ENCODE measurements at places on chromosomes 13 and 19.

DNA sequence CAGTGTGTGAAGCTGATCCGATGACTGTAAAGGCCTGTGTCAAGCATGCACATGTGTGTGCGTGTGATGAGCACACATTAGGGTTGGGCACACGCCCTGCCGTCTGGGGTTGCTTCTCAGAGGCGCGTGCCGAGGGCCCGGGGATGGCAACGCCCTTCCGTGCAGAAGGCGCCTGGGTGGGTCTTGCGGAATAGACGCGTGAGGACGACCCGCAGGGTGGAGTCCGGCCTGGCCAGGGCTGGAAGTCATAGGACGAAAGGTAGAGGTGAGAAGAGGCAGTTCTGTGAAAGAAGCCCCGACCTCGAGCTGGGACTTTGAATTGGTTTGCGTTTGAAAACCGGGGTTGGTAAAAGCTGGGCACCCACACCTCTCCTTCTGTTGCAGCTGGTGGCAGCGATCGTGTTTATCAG is 35.7 kb downstream of the TMEM255B start:
- DNase-seq, result no peak

DNA sequence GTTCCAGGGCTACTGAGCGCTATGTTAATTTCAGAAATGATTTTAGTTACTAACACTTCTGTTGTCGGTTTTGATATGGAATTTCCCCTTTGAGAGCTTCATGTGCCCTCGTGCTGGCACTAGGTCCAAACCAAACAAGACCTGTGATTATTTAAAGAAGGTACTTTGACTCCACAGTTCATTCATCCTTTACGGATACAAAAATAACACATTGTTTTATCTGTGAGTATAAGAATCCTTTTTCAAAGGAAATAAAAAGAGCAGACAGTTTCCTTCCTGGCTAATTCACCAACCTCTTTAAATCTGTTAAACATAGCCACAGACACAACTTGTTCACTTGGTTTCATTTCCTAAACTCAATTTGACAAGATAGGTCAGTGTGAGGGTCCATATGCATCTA is 141.2 kb downstream of the FLT1 start:
- DNase-seq, result no peak

GRCh38 chr13:65470781-65471180 is 1759.4 kb downstream of the PCDH9 start:
- DNase-seq, result peak; percentile 54

DNA sequence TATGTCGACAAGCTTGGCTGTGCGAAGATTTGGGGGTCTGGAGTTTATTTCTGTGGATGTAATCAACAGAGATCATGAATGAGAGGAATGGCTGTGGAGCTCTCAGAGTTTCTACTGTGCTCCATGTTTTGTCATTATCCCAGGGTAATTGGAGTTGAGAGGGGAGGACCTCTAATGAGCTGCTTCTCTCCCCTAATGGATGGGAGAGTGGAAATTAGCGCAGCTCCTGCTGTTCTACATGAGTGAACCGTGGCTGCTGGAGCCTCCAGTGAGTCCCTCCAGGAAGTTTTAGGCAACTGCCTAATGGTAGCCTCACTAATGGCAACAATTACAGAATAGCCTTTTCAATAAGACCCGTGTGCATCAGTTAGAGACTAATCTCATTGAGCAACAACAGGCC is 31.3 kb upstream of the FGF9 start:
- no peak for DNase-seq

DNA sequence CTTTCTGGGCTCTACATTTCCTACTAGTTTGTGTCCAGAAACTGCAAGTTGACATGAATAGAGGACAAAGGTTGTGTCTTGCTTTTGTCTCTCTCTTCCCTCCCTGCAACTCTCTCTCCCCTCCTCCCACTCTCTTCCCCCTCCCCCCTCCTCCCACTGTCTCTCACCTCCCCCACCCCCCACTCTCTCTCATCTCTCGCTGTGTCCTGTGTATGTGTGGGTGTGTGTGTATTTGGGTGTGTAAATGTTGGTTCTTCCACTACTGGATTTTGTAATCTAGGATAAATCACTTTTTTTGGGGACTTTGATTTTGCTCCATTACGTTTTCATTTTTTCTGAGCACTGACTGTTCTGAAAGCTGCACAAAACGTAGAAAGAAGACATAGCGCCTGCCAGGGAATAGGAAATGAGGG is 48.4 kb downstream of the AKAP11 start:
- no peak for DNase-seq

GRCh38 chr13:110616103-110617101 is 1.1 kb downstream of the NAXD start:
- DNase-seq, result no peak

- DNase-seq, result no peak
Measured at GRCh38 chr13:28637714-28638355, 21.1 kb upstream of the POMP start.

DNA sequence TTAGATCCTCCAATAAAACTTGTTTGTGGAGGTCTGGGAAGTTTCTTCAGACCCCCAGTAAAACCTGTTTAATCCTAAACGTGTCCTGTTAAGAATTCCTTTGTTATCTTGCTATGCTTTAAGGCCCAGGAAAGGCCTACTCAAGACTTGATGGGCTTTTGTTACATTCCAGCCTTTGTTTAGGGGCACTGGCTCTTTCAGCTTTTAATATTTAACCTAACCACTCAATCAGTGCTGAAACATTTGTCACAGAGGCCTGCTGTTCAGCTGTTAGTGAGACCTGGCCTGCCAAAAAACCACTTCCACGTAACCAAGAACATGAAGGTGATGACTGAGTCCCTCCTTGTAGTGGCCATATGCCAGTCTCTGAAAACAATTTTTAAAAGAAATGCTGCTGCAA is 41.7 kb downstream of the PCDH17 start:
- no peak for DNase-seq

GRCh38 chr19:3644351-3645066 is 17.9 kb upstream of the CACTIN start:
- DNase-seq, result no peak

DNA sequence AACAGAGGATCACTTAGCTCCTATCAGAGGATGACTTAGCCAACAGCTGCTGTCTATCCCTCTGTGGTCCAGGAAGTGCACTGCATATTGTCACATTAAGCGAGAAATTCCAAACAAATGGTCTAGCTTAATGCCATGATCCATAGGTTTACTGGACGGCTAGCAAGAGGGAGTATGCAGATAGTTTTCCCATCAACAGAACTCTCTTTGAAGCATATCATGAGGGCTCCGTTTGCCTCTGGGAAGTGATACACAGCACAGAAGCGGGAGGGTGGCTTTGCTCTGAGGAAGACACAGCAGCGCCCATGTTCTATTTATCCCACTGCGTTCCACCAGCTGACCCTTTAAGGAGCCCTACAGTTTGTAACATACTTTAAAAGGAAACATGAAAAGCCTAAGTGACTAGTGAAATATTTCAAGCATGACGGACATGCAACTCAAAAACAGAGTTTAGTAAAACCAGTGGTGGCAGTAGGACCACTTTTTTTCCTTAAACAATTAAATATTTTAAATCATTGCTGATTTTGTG is 52.7 kb downstream of the COL4A1 start:
- DNase-seq, result no peak

DNA sequence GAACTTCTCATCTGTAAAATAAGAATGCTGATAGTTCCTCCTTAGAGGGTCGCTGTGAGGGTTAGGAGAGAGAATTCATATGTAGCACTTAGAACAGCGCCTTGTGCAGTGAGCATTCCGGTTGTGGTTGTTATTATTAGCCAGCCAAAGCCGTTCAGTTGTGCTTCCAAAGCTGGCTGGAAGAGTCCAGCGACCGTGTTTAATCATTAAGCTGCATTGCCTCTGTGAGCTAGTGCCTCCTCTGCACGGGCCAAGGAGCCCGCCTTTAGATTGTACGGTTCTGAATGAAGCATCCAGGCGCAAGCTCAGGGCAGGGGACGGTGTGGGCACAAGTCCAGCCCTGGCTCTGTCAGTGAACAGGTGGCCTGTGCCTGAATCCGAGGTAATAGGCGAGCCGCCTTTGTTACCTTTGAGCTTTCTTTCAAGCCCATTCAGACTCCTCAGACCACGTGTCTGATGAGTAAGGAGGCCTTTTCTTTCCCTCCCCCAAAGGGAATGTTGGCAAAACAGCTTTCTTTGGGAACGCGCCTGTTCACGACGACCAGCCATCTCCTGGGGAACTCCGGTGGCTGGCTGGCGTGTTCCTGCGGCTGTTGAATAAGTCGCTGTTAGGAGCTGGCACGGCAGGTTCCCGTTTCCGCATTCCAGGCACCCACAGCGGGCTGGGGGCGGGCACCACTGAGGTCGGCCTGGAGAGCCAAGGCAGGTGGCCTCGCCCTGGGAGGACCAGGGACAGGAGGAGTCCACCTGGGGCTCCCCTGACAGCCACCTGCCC is 25.1 kb downstream of the SIPA1L3 start:
- DNase-seq, result no peak

GRCh38 chr13:40671956-40672764 is 5.7 kb upstream of the FOXO1 start:
- peak; percentile 39 for DNase-seq

DNA sequence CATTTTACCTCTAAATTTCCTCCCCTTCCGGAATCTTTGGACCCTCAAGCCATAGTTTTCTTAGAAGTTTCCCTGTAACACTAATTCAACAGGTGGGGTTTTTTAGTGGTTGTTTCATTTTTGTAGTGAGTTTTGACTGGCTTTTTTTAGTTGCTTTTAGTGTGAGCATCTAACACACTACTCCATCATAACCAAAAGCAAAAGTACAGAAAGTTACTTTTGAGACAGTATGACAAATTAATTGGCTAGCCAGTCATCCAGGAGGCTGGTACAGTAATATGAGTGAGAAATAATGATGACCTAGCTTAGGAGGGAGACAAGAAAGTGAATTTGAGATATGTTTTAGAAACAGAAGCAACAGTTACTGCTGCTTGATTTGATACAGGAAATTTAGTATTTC is 71.5 kb downstream of the DNAJC15 start:
- DNase-seq, result no peak

DNA sequence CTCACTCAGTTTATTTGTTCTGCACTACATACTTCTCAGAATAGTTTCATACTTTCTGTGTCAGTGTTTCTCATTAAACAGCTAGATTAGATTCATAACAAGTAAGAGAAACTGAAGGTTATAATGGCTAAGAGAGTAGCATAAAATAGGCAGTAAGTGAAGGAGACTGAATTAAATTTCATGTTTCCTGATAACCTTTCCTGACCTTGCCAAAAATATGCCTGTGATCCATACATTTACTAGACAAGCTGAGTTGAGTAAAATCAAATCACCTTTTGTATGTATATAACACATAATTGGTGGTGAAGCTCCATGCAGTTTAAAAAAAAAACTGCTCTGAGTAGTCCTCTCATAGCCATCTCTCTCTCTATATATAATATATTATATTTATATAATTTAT is 545.3 kb upstream of the PCDH20 start:
- no peak for DNase-seq

GRCh38 chr19:4498694-4499093 is 19.6 kb downstream of the PLIN4 start:
- DNase-seq, result no peak

DNA sequence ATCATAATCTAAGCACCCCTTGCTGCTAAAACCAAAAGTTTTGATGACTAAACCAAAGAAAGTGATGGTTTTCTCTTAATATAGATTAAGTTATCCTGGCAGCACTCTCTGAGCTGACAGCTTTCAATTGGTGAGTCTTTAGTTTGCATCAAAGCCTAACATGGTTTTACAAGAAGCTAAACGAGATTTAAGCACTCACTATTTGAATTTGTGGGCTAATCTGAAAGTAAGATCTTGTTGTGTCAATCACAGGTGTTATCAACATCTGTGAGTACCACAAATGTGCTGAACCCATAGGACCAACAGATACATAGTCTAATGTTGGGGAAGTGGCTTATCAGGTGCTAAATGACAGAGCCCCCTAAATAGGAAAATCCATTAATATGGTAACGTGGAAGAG is 223.9 kb downstream of the LHFPL6 start:
- DNase-seq, result no peak

DNA sequence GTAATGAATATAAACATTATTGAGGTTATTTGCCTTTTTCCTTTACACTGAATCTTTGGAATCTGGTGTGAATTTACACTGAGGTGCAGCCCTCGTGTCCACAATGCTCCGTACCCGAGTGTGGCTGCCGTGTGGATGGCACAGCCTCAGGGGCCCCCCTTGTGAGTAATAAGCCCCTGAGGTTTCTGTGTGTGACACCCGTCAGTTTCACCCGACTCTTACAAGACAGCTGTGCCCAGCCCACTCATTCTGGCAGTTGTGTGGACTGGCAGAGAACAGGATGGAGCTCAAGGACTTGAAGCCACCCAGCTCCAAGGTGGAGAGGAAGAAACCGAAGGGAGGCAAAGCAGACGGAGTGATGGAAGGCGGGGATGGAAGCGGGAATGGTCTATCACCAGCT is 7.8 kb downstream of the PROZ start:
- no peak for DNase-seq

- DNase-seq, result no peak
Measured at GRCh38 chr13:103908911-103909310, 842.7 kb upstream of the SLC10A2 start.

GRCh38 chr19:16309643-16310042 is 15.0 kb upstream of the KLF2 start:
- no peak for DNase-seq

DNA sequence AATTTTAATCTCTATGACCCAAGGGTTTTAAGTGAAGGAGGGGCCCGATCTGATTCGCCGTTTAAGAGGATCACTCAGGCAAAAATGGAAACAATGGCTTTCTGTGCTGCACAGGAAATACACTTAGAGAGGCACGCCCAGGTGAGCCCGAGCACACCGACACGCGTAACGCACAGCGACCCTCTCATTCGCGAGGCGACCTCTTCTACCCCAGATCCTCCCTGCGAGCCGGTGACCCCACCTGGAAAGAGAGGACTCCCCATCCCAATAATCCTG is 216 bp downstream of the SH2D3A start:
- DNase-seq, result no peak

GRCh38 chr19:15047680-15048079 is 1.6 kb upstream of the CASP14 start:
- no peak for DNase-seq

- no peak for DNase-seq
Measured at GRCh38 chr13:40982772-40983171, 36.3 kb downstream of the ELF1 start.

GRCh38 chr19:47549261-47549862 is 23.6 kb downstream of the ZNF541 start:
- DNase-seq, result no peak

DNA sequence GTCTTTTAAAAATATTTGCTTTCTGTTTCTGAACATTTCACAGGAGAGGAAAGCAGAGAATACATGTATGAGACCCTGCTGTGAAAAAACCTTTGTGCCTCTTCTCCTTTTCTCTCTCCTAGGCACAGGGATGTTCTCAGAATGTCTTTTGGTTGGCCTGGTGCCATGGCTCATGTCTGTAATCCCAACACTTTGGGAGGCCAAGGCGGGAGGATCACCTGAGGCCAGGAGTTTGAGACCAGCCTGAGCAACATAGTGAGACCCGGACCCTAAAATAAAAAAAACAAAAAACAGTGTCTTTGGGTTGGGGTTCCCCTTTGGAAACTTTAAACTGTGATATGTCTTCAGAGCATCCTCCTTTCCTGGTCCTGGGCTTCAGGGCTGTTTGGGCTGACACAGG is 1.5 kb downstream of the ZNF627 start:
- no peak for DNase-seq
